ENCODE measurements at places on chromosomes 3 and 15. TPM values are rescaled to one million over a fixed set of nuclear protein-coding genes. Genes with fewer than 3 reads are reported as not detected.

DNA sequence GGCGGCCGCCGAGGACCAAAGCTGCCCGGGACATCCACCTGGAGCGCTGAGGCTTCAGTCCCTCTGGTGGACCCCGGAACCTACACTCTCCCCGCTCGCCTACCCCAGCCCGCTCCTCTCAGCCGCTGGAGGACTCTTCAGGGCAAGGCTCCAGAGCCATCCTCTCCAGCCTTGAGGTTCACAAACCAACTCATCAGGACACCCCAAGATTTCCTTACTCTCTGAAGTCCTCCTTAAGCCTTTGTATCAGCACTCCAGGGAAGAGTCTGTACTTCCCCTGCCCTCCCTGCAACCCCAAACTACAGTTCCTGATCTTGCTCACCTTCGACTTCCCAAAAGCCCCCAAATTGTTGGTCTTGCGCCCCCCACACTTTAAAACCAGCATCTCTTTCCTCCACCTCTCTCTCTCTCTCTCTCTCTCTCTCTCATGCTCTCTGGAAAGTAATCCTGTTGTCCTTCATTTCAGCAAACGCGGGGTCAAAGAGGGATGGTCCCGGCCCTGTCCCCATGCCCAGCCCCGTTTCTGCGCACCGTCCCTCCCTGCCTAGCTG lies 438 bp downstream of the THBS1 start:
- DNase-seq = no peak

- DNase-seq = no peak
These were observed 219.4 kb downstream of the UBE2E2 start for GRCh38 chr3:23422517-23422851.

DNA sequence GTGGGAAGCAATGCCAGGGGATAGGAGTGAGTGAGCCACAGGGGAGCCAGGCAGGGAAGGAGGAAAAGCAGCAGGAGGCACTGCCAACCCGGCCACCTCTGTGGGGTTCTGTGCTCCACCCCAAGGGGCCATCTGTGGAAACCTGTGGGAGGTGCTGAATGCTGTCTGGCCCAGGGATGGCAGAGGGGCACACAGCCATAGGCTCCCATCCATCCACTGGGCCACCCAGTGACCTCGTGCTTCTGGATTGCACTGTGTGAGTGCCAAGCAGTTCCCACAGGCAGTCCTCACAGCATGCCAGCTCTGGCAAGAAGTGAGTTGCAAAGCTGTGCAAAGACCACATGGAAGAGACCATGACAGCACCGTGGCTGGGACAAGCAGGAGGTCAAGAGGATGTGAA lies 27.5 kb downstream of the DNAJB8 start:
- no peak for DNase-seq

Gene PPP1R14D
- total RNA-seq = not detected

Gene HRH1
- not detected for total RNA-seq

- no peak for DNase-seq
These were observed 4.6 kb upstream of the SLC4A7 start for GRCh38 chr3:27488821-27489220.

- DNase-seq = peak; percentile 41
These were observed 609 bp upstream of the TBC1D23 start for GRCh38 chr3:100260081-100260684.

GRCh38 chr3:25471081-25471768 lies 43.2 kb downstream of the RARB start:
- no peak for DNase-seq

Gene CORO2B
- total RNA-seq = 5.4 TPM

GRCh38 chr3:128549283-128550112 lies 56.5 kb upstream of the GATA2 start:
- no peak for DNase-seq

Gene SYNM
- 2.1 TPM for total RNA-seq

Gene C2CD4A
- total RNA-seq = not detected

GRCh38 chr3:89889386-89889785 lies 782.0 kb downstream of the EPHA3 start:
- DNase-seq = peak; percentile 23

Gene HYAL2
- total RNA-seq = 122 TPM

Gene ECE2
- total RNA-seq = not detected

Gene TMEM158
- 9.8 TPM for total RNA-seq

- DNase-seq = no peak
These were observed 700.6 kb upstream of the GOLIM4 start for GRCh38 chr3:168796339-168796738.

- no peak for DNase-seq
These were observed 7.3 kb downstream of the CSK start for GRCh38 chr15:74789171-74789631.

Gene RFC4
- 105 TPM for total RNA-seq

- no peak for DNase-seq
These were observed 70.6 kb downstream of the AP4E1 start for GRCh38 chr15:50979041-50979440.

Gene DUOX1
- 0.24 TPM for total RNA-seq

Gene CASR
- 0.15 TPM for total RNA-seq

- no peak for DNase-seq
These were observed 47.8 kb downstream of the FNDC3B start for GRCh38 chr3:172087198-172087597.

DNA sequence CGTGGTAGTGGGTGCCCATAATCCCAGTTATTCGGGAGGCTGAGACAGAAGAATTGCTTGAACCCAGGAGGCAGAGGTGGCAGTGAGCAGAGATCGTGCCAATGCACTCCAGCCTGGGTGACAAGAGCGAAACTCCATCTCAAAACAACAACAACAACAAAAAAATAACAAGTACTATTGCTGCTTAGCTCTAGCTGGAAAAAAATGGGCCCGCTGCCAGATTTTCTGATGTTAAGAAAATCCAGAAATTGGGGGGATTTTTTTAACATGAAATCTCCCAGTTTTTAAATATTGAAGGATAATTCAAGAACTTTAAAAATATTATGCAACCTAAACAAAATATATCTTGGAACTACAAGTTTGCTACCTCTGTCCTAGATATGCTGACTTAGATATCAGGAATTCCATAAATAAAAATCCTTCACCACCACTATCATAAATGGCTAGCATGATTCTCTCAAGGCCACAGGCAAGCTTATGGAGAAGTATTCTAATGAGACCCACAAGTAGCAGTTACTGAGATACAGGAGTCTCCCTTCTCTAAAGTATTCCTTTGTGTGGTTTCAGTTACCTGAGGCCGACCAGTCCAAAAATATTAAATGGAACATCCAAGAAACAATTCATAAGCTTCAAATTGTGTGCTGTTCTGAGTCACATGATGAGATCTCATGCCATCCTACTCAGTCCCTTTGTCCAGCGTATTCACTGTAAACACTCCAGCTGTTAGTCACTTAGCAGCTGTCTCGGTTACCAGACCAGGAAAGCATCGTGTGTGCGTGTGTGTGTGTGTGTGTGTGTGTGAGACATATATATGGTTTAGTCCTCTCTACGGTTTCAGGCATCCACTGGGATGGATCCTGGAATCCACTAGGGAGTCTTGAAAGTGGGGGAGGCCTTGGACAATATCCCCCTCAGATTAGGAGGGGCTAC lies 277.2 kb downstream of the TBL1XR1 start:
- no peak for DNase-seq

DNA sequence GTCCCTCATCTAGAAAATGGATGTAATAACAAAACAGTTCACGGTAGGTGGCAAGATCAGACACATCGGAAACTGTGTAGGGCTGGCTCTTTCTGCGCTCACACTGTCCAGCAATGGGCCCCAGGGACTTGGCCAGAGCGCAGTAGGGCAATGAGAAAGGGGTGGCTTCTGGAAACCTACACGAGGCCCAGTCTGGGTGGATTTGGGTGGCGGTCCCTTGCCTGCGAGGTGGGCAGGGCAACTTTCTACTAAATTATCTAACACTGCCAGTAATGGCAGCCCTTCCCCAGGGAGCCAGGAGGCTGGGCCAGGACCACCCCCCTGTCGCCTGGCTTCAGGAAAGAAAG lies 2.1 kb upstream of the TNK2 start:
- no peak for DNase-seq

Gene ILDR1
- 1.1 TPM for total RNA-seq

DNA sequence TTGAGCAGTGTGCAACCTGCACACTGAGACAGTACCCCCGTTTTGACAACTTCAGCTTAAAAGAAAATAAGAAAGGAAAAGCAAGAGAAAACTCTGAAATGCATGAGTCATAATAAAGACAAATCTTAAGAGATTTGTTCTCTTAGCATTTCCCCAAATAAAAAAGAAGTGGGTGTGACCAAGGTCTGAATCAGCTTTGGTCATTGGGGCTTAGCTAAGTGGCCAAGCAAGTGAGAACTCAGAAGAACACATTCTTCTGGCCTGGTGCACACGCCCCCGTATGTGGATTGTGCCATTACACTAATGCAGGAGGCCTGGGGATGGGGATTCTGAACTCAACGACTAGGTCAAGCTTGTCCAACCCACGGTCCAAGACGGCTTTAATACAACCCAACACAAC lies 56.9 kb upstream of the PDZRN3 start:
- DNase-seq = no peak

DNA sequence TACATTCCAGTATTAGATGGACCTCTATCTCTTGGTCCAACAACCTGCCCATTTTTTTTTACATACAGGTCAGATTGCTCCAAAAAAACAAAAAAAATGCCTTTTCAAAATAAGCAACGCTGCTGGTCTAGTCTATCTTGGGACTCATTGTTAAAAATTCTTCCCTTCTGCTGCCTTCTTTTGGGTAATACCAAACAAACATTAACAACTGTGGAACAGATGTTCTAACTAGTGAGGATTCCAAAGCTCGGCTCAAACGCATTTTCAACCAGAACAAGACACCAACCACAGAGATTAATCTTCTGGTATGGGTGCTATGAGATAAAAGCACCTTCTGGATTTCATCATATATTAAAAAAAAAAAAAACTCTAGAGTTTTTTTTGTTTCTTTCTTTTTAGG lies 24.7 kb downstream of the ARHGAP31 start:
- no peak for DNase-seq

Gene GRIP2
- 2.9 TPM for total RNA-seq

- DNase-seq = no peak
These were observed 27.9 kb downstream of the PLCL2 start for GRCh38 chr3:16912400-16913263.

- DNase-seq = peak; percentile 39
These were observed 735.6 kb upstream of the GBE1 start for GRCh38 chr3:82496890-82497560.
